ENCODE measurements at places on chromosomes 4 and X. TPM values are rescaled to one million over a fixed set of nuclear protein-coding genes. Genes with fewer than 3 reads are reported as not detected.
A peak's percentile ranks its signal among the peaks of the same experiment; 100 is the strongest.

DNA sequence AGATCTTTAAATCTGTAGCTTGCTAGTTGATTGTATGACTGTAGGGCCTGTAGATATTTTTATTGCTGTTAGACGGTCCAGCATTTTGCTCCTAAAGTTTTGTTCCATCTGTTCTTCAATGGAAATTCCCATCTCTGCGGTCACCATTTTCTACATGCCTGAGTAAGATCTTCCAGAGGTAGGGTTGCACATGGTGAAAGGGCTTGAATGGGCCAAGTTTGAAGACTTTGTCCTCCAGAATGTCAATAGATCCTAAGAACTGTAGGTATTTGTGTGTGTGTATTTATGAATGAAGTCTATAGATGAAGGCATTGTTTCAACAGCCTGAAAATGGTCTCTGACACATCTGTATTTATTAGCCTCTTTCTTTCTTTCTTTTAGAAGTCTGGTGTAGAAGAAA lies 22.3 kb upstream of the TAPT1 start:
- no peak for DNase-seq

DNA sequence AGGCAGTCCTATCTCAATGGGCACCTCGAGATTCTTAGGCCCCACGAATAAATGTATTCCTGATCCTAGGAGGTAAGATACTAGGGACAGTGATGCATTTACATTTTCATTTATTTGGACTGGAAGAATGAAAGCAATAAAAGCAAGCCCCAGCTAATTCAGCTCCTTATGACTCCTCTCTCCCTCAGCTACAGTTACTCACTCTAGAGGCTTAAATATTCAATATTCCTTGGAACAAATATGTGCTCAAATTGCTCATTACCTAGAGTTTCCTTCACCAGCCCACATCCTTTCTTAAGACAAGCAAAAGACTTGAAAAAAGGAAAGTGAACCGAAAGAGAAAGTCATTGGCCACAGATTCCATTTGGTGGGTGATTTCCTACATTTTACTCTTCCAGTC lies 13.9 kb downstream of the PAGE2 start:
- DNase-seq = no peak

The CYBB gene
- total RNA-seq = 0.04 TPM

- peak; percentile 80 for DNase-seq
Measured at GRCh38 chr4:52376132-52376704, 282.9 kb downstream of the USP46 start.

- DNase-seq = no peak
Measured at GRCh38 chr4:48570646-48571220, 80.7 kb downstream of the ZAR1 start.

- DNase-seq = no peak
Measured at GRCh38 chr4:15233264-15233597, 194.6 kb upstream of the C1QTNF7 start.

The SPANXB1 gene
- total RNA-seq = not detected

The SNCA gene
- total RNA-seq = 13.0 TPM
